Liver (tissue), 10 donors: ENCODE measurements at places on chromosomes 2 and 18.

- DNase-seq = no peak
Observed at GRCh38 chr2:234130777-234131181, 80.3 kb downstream of the SPP2 start.

DNA sequence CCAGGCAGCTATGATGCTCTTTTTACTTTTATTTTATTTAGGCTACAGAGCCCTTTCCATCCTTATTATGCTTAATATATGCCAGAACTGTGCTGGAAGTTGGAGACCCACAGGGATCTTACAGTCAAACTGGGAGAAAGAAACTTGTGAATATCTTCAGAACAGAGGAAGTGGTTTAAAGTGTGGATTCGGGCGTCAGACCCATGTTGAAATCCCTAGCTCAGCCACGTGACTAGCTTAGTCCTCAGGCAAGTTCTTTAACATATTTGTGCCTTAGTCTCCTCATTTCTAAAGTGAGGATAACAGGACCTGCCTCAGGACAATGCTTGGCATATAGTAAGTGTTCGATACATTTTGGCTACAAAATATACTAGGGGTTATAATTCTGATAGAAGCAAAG, 59.1 kb downstream of the MAP3K20 start:
- DNase-seq = no peak

GRCh38 chr18:60044290-60045006, 144.7 kb downstream of the PMAIP1 start:
- DNase-seq = no peak

- DNase-seq = no peak
Observed at GRCh38 chr18:57073501-57074187, 73.2 kb upstream of the BOD1L2 start.

DNA sequence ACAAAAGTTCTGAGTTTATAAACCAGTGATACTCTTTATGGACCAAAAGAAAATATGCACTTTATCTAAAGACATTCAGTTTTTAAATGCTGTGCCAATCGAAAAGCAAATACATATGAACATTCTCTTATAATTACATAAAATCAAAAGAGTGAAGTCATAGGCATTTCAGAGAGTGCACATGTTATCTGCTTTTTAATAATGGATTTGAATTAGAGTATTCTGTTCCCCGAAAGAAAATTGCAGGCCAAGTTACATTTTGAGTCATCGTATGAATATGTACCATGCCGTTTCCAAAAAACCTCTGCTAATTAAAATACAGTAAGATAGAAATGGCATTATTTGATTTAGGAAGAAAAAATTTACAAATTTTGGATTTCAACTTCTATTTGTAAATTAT, 565.7 kb downstream of the ZEB2 start:
- DNase-seq = no peak

DNA sequence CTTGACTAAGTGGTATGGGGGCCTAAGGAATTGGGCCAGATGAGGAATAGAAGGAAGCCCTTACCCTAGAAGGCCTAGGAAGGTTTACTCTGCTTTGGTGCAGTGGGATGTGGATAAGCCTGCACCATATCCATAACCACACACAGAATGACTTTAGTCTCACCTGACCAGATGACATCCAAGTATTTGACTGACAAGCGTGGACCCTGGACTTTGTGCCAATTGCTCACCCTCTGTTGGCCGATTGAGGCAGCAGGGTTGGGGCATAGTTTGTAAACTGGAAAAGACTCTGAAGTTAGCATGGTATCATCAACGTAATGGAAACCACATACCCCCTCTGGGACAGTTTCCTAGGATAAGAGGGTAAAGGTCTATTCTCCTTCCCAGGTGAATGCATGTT, 36.5 kb upstream of the SERPINE2 start:
- no peak for DNase-seq

DNA sequence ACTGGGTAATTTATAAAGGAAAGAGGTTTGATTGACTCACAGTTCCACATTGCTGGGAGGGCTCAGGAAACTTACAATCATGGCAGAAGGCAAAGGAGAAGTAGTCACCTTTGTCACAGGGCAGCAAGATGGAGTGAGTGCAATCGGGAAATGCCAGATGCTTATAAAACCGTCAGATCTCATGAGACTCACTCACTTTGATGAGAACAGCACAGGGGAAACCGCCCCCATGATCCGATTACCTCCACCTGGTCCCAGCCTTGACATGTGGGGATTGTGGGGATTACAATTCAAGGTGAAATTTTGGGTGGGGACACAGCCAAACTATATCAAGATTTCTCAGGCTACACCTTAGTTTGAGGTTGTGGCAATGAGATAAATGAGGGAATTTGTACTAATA, 54.9 kb downstream of the AKAIN1 start:
- no peak for DNase-seq

- DNase-seq = no peak
Observed at GRCh38 chr2:97779141-97779540, 65.8 kb downstream of the ZAP70 start.

- DNase-seq = no peak
Observed at GRCh38 chr2:136486115-136486514, 279.2 kb upstream of the THSD7B start.

DNA sequence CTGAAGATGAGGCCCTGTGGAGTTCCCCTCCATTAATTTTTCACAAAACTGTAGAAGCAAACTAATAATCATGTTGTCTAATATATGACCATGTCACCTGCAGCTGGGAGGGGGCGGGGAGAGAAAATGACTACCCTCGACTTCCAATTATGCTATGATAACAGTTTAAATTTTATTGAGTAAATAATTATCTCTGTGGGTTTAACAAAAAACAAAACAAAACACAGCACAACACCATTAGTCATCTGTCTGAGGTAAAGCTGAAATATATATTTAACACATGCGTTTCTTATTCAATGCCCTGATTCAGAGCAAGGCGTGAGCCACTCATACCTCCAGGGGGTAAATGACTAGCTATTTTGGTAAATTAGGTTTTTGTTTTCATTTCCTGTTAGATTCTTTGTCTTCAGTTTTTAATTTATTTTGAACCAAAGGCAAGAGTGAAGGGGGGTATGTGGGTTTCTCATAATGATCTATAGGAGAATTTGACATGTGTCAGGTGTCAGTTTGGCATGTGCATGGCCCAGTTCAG, 77.4 kb upstream of the ZCCHC2 start:
- no peak for DNase-seq

GRCh38 chr2:122999258-122999657, 1025.8 kb upstream of the CNTNAP5 start:
- DNase-seq = no peak

DNA sequence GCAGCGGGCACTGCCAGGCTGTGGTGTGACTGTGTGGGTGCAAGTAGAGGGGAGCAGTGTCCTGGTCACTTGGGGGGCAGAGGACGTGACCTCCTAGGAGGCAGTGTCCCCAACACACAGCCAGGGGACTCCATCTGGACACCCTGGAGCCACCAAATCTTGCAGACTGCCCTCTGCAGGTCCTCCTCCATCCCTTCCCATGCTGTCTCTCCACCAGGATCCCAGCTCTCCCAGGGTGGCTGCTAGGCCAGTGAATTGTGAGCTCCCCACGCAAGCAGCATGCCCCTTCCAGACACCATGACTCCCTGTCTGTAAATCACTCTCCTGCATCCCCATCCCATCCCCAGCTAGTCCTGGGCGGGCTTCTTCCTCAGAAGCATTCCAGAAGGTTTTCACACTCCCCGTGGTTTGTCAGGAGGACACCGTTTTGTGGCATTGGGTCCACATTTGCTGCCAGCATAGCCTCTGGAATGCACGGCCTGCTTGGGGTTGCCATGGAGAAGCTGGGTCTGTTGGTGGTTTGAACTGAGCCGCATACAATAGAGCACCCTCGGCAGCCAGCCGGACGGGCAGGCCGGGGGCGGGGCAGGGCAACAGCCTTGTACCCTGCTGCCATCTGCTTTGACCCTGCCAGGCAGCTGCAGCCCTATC, 210.7 kb downstream of the KLHL29 start:
- DNase-seq = no peak

GRCh38 chr2:222399038-222399783, 25.1 kb upstream of the SGPP2 start:
- no peak for DNase-seq

DNA sequence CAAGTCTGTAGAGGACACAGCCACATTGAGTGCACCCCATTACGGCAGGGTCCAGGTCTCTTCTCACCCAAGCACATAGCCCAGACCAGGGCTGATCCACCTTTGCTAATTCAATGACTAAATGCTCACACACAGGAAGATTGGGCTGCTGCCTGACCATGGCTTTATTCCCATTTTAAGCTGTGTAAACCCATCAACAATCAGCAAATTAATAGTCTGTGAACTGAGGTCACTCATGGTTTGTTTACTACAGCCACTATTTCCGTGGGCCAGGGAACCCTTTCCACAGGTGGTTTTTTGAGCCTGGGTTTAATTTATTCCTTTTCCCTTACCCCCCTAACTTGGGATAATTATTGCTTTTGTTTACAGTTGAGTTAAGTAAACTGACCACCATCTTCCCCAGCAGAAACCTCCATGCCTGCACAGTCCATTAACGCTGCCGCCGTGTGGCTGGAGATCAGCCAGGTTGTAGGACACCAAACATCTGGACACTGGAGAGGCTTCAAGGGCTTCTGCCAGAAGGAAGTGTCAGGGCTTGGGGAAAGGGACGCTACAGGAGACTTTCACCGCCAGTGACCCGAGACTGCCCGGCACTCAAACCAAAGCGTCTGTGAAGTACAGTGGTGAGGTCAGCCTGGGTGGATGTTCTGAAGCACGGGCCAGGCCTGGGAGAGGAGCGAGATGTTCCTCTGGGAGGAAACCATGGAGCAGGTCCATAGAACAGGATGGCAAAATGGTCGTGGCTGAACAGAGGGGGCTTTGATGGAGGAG, 282.9 kb downstream of the DYSF start:
- no peak for DNase-seq
